Endothelial cell (in vitro differentiated cells): ENCODE measurements at places on chromosomes 2 and 18. TPM values are rescaled to one million over a fixed set of nuclear protein-coding genes. Genes with fewer than 3 reads are reported as not detected.
A peak's percentile ranks its signal among the peaks of the same experiment; 100 is the strongest.

- DNase-seq, result no peak
Measured at GRCh38 chr2:160355080-160355479, 138.5 kb downstream of the RBMS1 start.

GRCh38 chr2:200698217-200698616 is 112.4 kb downstream of the AOX1 start:
- no peak for DNase-seq

ANKRD36B gene
- 32.9 TPM for total RNA-seq

DNA sequence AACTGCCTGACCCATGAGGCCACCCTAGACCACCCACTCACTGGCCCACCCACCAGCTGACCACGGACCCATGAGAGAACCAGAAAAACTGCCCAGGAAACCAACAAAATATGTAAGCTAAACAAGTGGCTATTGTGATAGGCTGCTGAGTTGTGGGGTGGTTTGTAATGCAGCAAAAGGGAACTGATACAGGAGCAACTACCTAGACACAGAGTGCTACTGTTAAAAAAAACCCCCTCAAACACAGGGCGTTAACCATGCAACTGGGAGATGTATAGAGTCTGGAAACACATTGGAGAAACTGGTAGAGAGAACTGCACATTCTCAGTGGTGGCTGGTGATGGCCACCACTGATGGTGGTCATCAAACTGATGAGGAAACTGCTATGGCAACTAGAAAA is 206.3 kb upstream of the GYPC start:
- DNase-seq, result no peak

DNA sequence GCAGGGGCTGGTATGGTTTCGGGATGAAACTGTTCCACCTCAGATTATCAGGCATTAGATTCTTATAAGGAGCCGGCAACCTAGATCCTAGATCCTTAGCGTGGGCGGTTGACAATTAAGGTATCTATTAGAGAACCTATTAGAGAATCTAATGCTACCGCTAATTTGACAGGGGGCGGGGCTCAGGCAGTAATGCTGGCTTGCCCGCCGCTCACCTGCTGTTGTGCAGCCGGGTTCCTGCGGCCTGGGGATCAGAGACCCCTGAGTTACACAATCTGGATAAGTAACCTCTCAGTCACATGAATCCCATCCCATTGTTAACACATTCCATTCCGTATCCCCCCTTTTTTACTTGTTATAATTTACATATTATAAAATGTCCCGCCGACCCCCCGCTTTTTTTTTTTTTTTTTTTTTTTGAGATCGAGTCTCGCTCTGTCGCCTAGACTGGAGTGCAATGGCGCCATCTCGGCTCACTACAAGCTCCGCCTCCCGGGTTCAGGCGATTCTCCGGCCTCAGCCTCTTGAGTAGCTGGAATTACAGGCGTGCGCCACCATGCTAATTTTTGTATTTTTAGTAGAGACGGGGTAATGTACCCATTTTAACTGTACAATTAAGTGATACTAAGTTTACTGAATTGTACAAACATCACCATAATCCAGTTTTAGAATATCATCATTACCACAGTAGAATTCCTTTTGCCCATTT is 42.0 kb upstream of the GPD2 start:
- no peak for DNase-seq

- no peak for DNase-seq
Measured at GRCh38 chr18:78085241-78086185, 835.9 kb downstream of the GALR1 start.

SPEG gene
- 6.1 TPM for total RNA-seq

DNA sequence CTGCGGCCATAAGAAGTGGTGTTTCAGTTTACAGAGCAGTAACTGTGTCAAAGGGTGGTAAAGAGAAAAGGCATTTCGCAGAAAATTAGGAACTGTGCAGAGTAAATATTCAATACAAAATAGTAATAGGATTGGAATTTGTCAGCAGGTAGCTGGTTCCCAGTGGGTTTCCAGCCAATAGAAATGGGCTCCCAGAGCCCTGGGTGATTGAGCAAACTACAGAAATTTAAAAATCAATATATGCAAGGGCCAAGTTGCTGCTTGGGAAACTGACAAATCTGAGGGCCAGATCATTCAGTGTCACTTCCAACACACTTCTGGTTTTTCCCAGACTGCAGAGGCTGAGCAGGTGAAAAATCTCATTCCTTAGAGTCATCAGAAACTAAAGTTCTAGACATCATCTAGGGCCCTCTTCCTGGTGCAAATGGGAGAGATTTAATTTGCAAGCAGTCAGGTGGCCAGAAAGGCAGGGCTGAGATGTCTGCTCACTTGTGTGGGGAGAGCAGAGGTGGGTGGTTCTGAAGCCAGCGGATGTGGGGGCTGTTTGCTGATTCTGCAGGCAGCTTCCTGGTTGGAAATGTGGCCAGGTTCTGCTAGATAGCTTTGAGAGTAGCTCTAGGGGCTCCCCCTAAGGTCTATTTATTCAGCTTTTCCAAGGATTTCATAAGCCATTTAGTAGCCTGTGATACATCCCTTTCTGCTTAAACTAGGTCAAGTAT is 182.4 kb downstream of the NCK2 start:
- no peak for DNase-seq

CTLA4 gene
- not detected for total RNA-seq

- no peak for DNase-seq
Measured at GRCh38 chr2:236014408-236015131, 153.6 kb downstream of the GBX2 start.

- DNase-seq, result no peak
Measured at GRCh38 chr2:51620796-51621195, 588.9 kb upstream of the NRXN1 start.

DNA sequence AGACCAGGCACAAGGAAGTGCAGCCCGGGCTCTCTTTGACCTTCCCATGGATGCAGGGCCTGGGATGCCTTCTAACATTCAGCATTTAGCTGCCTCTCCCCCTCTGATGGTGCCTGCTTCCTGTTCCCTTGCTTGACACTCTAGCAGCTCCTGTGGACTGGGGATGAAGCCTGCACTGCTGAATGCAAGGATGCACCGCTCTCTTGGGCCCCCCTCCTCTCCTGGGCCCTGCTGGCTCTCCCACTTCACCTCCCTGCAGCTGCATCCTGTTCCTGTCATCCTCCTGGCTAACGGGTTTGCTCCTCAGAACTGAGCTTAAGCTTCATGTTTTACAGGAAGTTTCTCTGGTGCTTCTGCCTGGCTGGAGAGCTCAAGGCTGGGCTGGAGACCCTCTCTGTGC is 254.1 kb downstream of the TSN start:
- DNase-seq, result peak; percentile 35

CCDC102B gene
- total RNA-seq, result 8.2 TPM

DNA sequence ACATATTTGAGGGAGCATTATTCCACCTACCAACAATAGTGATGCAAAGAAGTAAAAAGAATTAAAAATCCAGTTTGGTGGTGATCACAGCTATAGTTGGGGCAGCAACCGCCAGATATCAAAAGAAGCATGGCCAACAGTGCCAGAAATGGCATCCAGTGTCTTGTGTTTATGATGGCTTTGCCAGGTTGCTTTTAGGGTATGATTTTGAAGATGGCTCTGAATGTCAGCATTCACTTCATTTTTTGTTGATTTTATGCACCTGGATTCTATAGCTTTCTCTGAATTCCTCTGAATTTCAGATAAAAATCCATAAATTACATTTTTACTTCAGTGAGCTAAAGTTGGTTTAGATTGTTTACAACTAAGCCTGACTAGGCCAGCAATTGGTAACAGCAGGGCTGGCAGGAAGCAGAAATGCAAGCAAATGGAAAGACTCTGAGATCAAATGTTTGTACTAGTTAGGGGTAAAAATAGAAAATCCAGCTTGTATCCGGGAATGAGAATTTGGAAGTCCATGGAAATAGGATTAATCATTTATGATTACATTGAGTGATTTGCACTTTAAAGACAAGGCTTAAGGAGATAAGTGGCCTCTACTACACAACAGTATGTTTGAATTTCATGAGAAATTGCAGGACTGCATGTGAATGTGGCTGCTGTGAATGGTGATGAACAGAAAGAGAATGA is 40.4 kb downstream of the COL3A1 start:
- no peak for DNase-seq

DNA sequence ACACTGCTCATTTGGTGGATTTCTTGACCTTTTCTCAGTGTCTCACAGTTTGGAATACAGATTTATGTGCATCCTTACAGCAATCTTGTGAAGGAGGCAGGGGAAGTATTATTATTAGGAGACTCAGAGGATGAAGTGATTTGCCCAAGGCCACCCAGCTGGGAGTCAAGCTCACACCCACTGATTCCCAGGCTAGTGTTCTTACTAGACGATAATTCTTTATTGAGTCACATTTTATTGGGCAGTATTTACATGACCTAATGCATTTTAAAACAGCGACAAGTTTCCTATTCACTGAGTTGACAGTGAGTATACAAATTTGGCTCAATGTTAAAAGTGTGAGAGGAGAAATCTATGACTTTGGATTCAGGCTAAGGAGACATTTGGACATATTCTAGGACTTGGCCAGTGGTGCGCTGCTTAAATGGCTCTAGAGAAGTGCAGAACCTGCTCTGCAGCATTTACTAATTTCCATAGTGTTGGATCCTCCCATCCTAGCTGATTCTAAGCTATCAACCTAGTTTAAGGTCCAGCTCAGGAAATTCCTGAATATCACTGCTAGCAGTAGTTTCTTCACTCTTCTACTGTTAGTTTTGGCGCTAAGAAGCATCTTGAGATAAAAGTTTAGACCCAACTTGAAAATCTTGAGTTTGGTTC is 199.3 kb downstream of the MTX2 start:
- no peak for DNase-seq

GRCh38 chr2:192899466-192899865 is 704.7 kb upstream of the TMEFF2 start:
- DNase-seq, result no peak

DNA sequence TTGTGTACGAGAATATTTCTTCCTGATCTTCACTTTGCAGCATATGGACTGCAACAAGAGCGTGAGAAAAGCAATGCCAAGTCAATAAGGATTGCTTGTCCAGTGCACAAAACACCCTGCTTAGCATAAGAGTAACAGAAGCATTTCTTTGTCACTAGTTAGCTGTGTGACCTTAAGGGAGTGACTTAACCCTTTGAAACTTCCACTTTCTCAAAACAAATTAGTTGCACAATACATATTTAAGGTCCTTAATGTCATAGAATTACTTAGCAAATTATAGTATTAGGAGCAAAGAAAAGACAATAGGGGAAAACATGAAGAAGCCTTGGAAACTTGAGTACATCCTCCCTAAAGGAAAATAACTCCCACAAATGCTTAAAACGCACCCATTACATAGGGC is 230.1 kb downstream of the RNF152 start:
- no peak for DNase-seq

DNA sequence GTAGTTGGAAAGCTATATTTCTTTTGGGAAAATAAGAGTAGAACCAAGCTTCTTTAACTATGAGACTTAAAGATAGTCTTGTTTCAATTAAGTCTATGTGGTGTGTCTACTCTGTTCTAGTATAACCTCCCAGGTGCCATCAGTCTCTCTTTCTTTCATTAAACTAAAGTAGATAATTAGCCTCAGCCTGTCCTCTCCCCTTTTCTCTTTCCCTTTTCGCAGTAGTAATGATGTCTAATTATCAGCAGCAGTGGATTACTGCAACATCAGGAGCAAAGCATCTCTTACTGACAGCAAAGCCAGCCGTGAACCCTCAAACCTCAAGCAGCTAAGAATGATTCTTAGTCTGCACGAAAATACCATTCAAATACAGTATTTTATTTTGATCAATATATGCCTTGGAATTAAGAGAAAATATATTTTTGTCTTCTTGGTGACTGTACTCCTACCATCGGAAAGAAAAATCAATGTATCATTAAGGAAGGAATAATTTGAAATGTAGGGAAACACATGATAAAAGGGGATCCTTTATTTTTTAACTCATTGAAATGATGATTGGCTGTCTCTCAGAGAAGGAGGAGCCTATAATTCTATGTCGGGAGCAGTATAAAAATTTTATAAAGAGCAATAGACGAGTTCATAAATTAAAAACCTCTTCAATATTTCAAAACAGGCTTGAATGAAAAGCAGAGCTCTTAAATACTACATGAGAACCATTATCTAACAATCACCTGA is 4.5 kb downstream of the NOL4 start:
- DNase-seq, result no peak

DNA sequence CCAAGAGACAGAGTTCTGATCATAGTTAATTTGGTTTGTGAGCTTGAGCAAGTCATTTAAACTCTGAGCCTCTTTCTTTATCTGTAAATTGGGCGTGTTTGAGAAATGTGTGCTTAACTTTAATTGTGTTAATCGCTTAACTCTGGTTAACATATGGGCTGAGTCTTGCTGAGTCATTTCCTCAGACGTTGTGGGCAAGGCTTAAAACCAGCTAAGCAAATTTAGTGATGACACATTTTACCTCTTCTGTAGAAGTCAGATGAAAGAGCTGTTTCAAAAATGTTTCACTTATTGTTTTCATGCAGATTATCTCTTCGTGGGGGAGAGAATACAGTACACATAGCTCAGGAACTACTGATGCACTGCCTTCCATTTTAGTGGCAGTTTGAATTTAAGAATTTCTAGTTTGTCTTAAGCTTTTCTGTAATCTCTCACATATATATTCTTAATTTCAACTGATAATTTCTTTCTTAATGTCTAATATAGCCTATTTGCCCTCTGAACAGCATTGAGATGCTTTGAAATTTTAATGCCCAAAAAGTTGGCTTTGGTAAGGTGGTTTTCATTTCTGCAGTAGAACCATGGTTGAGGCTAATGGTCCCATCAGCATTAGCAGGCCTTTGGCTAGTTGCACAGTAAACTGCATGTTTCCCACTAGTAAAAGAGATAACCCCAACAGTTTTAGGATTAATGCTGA is 34.9 kb downstream of the RAB10 start:
- no peak for DNase-seq

DNA sequence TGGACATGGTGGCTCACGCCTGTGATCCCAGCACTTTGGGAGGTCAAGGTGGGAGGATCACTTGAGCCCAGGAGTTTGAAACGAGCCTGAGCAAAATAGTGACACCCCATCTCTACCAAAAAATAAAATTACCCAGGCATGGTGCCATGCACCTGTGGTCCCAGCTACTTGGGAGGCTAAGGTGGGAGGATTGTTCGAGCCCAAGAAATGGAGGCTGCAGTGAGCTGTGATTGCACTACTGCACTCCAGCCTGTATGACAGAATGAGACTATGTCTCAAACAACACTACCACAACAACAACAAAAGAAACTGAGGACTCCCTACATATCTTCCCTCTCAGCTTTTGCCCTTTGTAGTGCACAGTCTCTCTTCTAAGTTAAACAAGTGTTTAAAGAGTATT is 53.3 kb upstream of the UPP2 start:
- no peak for DNase-seq

GRCh38 chr2:216535454-216535995 is 36.9 kb downstream of the RPL37A start:
- DNase-seq, result no peak

- DNase-seq, result no peak
Measured at GRCh38 chr2:173132531-173132930, 56.9 kb downstream of the MAP3K20 start.

ASB3 gene
- total RNA-seq, result 25.2 TPM

CD302 gene
- total RNA-seq, result 5.2 TPM

- DNase-seq, result peak; percentile 18
Measured at GRCh38 chr2:232276084-232276732, 102.3 kb upstream of the ALPP start.

GRCh38 chr18:57831597-57832377 is 28.7 kb upstream of the ATP8B1 start:
- DNase-seq, result no peak

- no peak for DNase-seq
Measured at GRCh38 chr18:64253222-64253621, 104.3 kb upstream of the LINC00305 start.
